ENCODE measurements at places on chromosomes 7 and 10.

DNA sequence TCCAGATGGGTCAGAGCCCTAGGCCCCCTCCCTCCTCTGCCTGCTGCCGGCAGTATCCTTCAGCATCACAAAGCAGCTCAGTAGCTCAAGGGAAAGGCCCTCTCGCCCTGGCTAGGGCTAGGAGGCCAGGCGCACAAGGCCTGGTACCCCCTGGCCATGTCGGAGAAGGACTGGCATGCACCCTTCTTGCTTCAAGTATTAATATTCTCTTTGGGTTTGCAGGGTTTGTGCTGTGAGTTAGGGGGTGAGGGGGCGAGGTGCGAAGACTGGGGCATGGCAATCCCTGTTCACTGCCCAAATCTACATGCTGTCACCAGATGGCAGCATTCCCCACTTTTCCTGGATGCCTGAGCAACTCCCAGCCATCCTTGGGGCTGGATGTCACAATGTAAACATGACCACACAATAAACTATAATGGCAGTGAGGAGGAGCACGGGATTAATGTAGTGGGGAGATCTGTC is 105.2 kb downstream of the NEURL1 start:
- DNase-seq = peak; percentile 65

DNA sequence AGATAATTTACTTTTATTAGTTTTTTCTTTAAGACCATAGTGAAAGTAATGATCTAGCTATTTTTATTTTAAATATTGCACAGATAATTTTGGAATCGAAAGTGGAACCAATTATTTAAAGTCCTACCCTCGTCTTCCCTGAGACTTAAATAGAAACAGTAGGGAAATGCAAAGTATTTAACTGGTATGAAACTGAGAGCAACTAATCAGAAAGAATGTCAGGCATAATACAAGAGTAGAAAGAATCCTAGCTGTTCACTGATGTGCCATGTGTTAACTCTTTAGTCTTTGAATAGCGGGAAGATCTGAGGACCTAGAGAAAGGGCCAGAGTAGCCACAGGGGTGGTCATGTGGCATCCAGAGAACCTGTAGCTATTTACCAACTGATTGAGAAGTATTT is 630.0 kb downstream of the NRG3 start:
- DNase-seq = no peak

DNA sequence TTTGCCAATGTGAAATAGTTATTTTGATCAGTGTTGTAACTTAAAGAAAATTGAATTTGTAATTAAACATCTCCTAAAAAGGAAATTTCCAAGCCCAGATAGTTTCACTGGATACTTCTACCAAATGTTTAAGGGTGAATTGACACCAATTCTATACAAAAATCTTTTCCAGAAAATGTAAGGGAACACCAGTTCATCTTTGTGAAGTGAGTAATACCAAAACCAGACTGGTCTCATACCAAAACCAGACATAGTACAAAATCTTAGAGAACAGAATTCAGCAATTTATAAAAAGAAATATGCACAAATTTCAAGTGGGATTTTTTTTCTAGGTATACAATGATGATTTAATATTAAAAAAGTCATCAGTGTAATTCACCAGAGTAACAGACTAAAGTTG is 86.0 kb upstream of the ZNF32 start:
- no peak for DNase-seq

DNA sequence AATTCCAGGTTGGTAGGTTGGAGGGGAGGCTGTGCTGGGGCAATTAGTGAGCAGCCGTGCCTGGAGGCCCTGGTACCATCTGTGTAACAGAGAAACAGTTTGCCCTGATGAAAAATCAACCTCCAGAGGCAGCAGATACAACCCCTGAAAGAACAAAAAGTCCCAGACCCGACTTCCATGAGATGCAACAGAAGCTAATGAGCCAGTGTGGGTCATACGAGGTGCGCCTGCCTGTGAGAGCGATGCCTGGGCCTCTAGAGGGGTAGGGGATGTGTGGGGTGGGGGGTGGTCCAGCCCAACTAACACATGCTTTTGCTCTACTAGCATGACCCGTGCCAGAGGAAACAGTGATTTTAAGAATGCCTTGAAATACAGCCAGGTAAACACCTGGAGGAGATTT is 39.3 kb downstream of the CELF2 start:
- DNase-seq = no peak

GRCh38 chr10:93236393-93237040 is 162.8 kb downstream of the CYP26A1 start:
- DNase-seq = no peak

- DNase-seq = no peak
Measured at GRCh38 chr10:17758200-17758599, 6.2 kb downstream of the TMEM236 start.

DNA sequence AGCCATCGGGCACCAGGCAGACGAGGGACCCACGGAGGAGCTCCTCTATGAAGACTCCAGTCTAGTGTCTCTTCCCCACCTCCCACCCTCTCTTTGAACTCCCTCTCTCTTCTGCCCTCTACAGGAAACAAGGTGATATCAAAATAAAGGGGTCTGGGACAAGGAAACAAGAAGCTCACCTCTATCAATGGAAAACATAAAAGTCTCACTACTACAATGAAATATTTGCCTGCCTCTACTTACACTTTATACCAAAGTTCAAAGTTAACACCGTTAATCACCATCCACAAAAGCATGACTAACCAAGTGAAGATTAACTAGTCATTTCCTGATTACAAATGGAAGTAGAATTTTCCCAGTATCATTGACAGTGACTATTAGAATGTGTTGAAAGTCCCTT is 82.2 kb downstream of the PARD3 start:
- DNase-seq = no peak

DNA sequence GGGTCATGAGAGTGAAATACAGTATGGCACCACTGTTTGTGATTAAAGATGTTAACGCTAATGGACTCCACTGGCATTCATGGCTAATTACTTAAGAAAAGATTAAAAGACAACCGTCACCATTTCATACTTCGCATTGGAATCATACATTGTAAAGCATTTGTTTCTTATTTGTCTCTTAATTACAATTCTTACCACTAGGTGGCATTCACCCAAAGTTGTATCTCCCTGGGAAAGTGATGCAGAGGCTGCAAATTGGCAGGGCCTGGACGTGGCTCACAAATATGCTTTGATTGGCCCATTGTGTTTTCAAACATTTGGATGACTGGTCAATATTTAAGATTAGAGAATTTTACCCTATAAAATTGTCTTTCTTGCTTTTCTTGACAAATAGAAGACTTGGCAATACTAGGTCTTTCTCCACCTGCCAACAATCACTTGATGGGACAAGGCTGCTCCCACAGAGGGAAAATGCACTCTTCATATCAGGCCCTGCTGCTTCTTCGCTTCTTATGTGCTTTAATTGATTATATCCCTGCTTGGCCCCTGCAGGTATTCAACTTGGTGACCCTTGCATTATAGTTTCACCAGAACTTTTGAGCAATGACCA is 72.1 kb upstream of the STARD3NL start:
- peak; percentile 8 for DNase-seq

DNA sequence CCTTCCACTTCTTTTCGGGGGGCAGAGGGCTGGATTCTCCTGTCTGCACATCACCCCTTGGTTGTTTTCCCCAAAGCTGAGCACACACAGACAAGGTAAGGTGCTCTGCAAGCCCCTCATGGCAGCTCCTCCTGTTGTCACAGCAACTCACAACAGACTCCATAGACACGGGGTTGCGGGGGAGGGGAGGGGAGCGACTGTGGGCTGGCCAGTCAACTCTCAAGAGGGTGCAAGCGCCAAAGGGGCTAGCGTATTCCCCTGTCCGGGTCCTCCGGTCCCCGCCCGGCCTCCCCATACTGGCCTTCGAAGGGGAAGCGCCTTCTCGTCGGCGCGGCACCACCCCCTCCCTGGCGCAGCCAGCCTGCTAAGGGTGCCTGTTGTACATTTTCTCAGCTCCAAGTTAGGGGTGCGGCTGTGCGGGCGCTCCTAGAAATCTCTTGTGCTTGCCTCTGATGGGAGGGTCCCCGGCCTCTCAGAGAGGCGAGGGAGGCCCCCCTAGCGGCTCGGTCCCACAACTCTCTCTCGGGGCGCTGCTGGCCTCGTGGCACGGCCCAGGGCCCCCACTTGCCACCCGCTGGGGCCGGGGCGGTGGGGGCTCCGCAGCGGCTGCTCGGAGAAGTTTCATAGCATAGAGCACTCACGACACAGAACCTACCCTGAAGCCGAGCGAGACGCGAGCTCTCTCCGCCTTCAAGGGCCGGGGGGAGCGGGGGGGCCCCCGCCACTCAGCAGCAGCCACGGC is 498 bp downstream of the RHOBTB1 start:
- DNase-seq = peak; percentile 55

DNA sequence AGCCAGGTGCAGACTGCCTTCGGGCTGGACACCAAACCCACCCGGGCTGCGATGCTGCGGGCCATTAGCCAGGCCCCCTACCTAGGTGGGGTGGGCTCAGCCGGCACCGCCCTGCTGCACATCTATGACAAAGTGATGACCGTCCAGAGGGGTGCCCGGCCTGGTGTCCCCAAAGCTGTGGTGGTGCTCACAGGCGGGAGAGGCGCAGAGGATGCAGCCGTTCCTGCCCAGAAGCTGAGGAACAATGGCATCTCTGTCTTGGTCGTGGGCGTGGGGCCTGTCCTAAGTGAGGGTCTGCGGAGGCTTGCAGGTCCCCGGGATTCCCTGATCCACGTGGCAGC is 50.0 kb downstream of the VWA2 start:
- DNase-seq = no peak

DNA sequence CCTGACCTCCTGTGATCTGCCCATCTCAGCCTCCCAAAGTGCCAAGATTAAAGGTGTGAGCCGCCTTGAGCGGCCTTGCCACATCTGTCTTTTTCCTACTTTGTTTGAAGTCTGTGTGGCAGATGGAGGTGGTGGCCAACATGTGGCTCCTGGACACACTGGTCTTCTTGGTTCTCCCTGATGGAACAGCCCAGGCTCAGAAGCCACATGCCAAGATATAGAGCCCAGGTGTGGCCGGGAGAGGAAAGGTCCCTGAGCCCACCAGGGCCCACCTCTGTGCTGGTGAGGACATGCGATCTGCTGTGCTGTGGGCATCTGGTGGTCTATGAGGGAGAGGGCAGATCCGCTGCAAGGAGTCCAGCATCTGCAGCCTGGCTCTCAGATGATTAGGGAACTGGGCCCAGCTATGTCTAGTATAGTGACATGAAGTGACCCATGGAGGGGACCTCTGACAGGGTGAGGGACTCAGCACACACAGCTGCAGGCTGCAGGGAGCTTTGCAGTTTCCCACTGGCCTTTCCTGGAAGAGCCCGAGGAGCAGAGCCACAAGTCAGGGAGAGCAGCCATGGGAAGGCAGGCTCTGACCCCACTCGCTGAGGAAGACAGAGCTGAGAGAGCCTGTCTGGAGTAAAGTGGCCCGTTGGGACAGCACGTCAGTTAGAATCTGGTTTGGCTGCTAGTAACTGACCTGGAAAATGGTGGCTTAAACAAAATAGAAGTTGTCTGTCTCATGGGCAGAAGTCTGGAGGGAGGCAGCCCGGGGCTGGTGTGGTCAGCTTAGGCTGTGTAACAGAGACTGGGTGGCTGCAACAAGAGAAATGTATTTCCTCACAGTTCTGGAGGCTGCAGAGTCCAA is 25.9 kb downstream of the ADCY1 start:
- no peak for DNase-seq

GRCh38 chr10:34599026-34599795 is 215.9 kb downstream of the PARD3 start:
- no peak for DNase-seq

DNA sequence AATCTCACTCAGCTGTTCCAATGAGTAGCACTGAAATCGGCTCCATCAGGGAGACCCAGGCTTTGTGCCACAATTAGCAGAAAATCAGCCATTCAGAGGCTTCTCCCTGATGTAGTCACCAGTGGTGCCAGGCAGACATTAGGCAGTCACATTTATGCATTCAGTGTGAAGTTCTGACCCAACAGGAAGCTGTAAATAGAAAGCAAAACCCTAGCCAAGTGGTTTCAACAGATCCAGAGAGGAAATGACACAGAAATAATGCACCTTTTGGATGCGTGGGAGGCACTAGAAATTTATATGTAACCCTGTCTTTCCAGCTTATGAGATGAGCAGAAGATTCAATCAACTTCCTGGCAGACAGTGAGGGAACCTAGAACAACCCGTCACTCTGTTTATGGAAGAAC is 186.4 kb downstream of the PDE1C start:
- peak; percentile 67 for DNase-seq

DNA sequence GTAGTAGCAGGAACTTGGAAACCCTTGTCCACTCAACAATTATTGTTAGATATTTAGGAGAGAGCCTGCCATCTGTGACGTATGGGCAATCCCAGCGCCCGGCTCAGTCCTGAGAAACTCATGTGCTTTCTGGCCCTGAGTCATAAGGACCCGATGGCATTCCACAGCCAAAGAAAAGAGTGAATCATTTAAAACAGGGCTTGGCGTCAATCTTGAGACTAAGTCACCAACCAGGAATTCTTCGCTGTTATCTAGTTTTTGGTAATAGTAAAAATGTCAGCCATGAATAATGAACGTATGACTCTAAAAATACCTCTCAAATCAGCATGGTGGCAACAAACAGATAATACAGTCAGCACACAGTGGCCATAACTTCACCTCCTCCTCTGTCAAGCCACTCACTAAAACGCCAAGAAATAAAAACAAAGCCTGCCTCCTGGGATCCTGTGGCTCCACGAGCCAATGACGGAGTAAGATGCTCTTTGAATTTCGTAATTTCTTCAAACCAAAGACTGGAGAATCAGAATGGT is 140.8 kb downstream of the ADAM12 start:
- no peak for DNase-seq

DNA sequence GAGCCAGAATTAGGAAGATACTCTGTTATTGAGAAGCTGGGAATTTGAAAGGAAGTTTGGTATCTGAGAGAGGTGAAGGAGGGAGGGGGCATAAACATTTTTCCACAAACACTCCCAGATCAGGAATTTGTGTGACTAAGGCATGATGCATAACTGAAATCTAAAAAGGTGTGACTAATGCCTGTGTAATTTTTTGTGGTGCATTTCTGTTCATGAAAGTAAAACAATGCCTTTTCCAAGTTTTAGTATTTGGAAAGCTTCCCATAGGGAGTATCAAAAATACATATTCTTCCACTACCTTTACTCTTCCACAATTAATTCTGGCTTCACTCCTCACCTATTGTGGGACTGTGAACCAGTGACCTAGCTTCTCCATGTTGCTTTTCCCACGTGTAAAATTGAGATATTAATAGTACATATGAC is 56.4 kb upstream of the CAV2 start:
- DNase-seq = no peak

DNA sequence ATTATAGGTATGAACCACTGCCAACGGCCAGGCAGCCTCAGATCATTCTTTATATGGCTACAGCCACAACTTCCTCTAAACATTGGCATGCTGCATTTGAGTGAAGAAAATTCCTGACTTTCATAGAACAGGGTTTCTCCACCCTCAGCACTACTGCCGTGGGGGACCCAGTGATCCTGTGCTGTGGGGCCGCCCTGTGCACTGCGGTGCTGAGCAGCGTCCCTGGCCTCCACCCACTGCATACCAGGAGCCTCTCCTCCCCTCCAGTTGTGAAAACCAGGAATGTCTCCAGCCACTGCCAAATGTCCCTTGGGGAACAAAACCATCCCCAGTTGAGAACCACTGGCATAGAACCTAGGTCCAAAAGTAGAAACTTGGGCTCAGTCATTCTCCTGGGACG is 15.8 kb downstream of the CNPY1 start:
- DNase-seq = no peak

- DNase-seq = no peak
Measured at GRCh38 chr7:101860316-101861217, 43.1 kb downstream of the CUX1 start.

GRCh38 chr10:6530211-6530840 is 49.8 kb downstream of the PRKCQ start:
- no peak for DNase-seq

All from suppressor macrophage (primary cell).